ENCODE measurements at places on chromosomes 12 and 14. TPM values are rescaled to one million over a fixed set of nuclear protein-coding genes. Genes with fewer than 3 reads are reported as not detected.

DNA sequence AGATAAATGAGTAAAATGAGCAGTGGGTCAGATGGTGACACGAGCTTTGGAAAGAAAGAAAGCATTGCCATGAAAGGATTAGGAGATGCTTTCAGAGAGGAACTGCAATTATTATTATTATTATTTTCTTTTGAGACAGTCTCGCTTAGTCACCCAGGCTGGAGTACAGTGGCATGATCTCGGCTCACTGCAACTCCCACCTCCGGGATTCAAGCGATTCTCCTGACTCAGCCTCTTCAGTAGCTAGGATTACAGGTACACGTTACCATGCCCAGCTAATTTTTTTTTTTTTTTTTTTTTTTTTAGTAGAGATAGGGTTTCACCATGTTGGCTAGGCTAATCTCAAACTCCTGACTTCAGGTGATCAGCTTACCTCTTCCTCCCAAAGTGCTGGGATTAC, 77.4 kb downstream of the ST8SIA1 start:
- no peaks in the 10 kb centered on the region for H3K4me1 ChIP-seq
- H3K36me3 ChIP-seq: no peaks in the 10 kb centered on the region
- no peak overlapping the region for H3K27ac ChIP-seq
- H3K27me3 ChIP-seq: no peaks in the 10 kb centered on the region
- DNase-seq: no peak

DNA sequence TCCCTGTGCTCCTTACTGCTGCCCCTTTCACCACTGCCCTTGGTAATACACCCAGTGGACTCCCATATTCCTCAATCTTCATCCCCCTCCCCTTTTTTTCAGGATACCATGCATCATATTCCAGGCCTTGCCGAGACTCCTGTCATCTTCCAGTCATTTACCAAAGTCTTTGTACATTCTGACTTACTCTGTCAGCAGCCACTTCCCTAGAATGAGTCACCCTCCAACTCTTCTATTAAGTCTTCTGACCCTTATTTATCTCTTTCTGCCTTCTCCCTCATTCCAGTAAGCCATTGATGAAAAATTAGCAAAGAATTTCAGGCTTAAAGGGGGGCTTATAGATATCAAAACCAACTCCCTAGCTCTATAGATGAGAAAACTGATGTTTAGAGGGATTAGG, 128.0 kb downstream of the STXBP6 start:
- no peak overlapping the region for H3K4me3 ChIP-seq
- peaks cover 28% of the 10 kb centered on the region for H3K4me1 ChIP-seq
- H3K27ac ChIP-seq: no peak overlapping the region
- no peak for DNase-seq

DNA sequence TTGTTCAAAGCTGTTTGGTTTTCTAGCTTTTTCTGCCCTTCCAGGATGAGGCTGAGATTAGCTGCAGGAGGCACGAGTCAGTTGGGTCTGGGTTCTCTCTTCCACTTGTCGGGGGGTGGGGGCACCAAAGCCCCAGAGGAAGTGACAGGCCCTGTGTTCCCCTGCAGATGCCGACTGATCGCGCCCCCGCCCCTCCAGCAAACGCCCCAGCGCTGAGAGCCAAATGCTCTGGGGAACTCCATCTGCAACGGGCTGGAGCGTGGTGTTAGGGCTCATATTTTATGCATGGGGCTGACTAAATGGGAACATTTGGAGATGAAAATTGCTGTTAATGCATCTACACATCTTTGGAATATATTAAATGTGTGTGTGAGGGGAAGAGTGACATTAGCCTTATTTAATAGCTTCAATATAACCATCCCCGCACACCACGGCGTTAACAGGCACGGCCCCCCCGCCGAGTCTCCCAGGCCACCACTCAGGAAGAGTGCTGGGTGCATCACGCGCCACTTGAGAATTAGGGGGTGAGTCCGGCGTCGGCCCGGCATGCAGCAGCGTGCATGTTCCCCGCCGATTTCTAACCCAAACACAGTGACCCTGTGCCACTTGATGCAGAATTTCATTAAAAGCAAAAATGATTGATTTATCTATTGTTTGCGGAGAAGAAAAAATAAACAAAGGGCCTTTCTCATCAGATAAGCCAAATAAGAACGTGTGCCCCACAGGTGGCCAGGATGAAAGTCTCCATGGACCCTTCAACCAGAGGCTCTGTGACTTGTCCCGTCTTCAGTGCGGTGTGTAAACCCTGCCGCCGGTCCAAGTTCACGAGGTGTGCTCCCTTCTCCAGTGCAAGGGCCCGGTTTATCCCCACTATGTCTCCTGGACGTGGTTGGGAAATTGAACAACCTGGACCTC, 165.0 kb upstream of the RTL1 start:
- no peak for DNase-seq
- H3K27ac ChIP-seq: no peak overlapping the region
- H3K27me3 ChIP-seq: peaks cover 10% of the 10 kb centered on the region
- H3K4me1 ChIP-seq: peaks cover 14% of the 10 kb centered on the region
- peaks cover 3% of the 10 kb centered on the region for H3K36me3 ChIP-seq

DNA sequence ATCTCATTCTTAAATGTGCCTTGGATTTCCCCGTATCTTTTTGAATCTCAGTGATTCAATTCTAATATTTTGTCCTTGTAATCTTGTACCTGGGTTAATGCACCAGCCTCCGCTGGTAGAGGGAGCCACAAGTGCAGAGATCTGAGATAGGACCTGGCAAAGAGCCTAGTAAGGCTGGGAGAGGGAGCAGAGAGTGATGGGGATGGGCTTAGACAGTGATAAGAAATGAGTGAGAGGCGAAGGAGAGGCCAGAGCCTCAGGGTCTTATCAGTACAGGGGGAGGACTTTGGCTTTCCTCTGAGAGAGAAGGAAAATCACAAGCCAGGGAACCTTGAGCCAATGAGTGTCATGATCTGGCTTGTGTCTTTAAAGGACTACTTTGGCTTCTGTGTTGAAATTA, 30.5 kb upstream of the LMNTD1 start:
- no peaks in the 10 kb centered on the region for H3K36me3 ChIP-seq
- no peak overlapping the region for H3K4me3 ChIP-seq

The GPRC5D gene
- not detected for total RNA-seq

The PLXNC1 gene
- total RNA-seq: 1.1 TPM

GRCh38 chr12:107845980-107846659, 71.6 kb downstream of the ASCL4 start:
- no peak for DNase-seq
- no peaks in the 10 kb centered on the region for H3K36me3 ChIP-seq
- H3K27ac ChIP-seq: no peak overlapping the region
- H3K4me3 ChIP-seq: no peak overlapping the region
- H3K4me1 ChIP-seq: peaks cover 33% of the 10 kb centered on the region

GRCh38 chr14:99754141-99755067, 38.8 kb upstream of the EML1 start:
- no peak overlapping the region for H3K27ac ChIP-seq
- H3K4me3 ChIP-seq: no peak overlapping the region
- H3K4me1 ChIP-seq: peaks cover 32% of the 10 kb centered on the region
- H3K36me3 ChIP-seq: no peaks in the 10 kb centered on the region
- no peak for DNase-seq
- peaks cover 10% of the 10 kb centered on the region for H3K27me3 ChIP-seq

DNA sequence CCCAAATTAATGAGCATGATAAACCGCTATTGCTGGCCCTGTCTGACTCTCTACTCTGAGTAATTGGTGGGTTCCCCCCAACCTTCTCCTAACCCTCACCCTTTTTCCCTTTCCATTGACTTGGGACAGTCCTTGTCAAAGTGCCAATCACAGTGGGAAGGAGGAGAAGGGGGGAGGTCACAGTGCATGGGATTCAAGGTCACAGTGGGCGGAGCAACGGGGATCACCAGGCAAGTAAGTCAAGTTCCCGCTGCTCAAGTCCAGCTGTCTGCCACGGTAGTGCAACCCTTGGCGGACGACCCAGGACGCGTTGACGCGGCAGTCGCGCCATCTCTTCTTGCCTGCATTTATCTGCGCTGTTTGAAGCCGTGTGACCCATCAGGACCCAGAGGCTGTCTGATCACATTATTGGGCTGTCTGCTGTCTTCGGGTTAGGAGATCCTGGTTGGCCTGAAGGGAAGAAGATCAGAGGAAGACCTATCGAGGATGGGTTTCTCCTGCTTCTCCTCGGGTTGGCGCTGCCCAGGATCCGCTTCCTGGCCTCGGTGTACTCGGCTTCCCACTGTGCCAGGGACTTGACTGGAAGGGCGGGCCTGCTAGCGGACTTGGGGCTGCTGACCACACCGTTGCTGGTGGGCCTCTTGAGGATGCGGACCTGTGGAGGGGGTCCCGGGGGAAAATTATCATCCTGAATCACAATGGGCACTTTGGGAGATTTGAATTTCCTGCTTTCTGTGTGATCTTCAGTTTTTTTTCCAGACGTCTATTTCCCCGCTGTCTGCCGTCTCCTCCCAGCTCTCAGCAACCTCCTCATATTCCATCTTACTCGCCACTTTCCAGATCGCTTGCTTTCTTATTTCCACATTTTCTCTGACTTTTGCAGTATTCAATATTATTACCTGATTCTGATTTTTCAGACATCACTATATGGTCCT, 3.1 kb upstream of the MDM2 start:
- H3K4me3 ChIP-seq: no peak overlapping the region
- peaks cover 9% of the 10 kb centered on the region for H3K36me3 ChIP-seq
- H3K27me3 ChIP-seq: peaks cover 11% of the 10 kb centered on the region
- peaks cover 13% of the 10 kb centered on the region for H3K4me1 ChIP-seq

DNA sequence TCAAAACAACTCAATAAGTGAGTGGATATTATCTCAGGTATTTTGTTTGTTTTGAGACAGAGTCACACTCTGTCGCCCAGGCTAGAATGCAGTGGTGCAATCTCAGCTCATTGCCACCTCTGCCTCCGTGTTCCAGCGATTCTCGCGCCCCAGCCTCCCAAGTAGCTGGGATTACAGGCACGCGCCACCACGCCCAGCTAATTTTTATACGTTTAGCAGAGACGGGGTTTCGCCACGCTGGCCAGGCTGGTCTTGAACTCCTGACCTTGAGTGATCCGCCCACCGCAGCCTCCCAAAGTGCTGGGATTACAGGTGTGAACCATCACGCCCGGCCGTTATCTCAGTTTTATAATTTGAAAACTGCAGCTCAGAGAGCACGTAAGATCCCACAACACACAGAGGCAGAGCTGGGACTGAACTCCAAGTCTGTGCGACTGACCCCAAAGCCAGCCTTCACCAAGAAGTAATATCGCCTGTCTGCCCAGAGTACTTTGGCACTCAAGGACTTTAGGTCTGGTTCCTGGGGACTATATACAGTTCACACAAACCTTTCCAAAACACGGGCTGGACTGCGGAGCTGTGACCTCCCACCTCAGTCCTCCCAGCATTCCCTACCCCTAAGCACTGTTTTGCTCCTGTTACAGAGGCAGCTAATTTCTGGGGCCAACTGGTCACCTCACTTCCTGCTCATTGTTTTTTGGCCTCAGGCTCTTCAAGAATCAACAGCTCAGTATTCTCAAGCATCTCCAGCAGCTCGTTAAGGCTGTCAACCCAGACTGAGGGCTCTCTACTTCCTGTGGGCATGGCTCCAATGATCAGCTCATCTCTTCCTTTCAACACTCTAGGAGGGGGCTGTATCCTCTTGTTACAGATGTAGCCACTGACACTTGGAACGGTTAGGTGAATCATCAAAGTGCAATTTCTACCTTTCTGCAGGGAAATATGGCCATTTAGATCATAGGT, 22.5 kb downstream of the TESC start:
- H3K4me3 ChIP-seq: no peak overlapping the region
- H3K36me3 ChIP-seq: no peaks in the 10 kb centered on the region
- peaks cover 1% of the 10 kb centered on the region for H3K27me3 ChIP-seq
- peaks cover 9% of the 10 kb centered on the region for H3K4me1 ChIP-seq
- no peak for DNase-seq
- H3K27ac ChIP-seq: no peak overlapping the region

GRCh38 chr12:108419949-108420348, 80.8 kb upstream of the CMKLR1 start:
- H3K27ac ChIP-seq: no peak overlapping the region
- peaks cover 1% of the 10 kb centered on the region for H3K27me3 ChIP-seq
- H3K36me3 ChIP-seq: no peaks in the 10 kb centered on the region
- no peaks in the 10 kb centered on the region for H3K4me1 ChIP-seq
- H3K4me3 ChIP-seq: no peak overlapping the region

- H3K36me3 ChIP-seq: no peaks in the 10 kb centered on the region
- H3K27ac ChIP-seq: no peak overlapping the region
- H3K27me3 ChIP-seq: no peaks in the 10 kb centered on the region
- no peak overlapping the region for H3K4me3 ChIP-seq
Observed at GRCh38 chr12:116263844-116264243, 13.6 kb downstream of the MED13L start.

The TAS2R50 gene
- 1.2 TPM for total RNA-seq

GRCh38 chr12:94706250-94706661, 55.9 kb upstream of the TMCC3 start:
- peaks cover 22% of the 10 kb centered on the region for H3K4me1 ChIP-seq
- no peak for DNase-seq
- peaks cover 2% of the 10 kb centered on the region for H3K27me3 ChIP-seq
- no peak overlapping the region for H3K27ac ChIP-seq

DNA sequence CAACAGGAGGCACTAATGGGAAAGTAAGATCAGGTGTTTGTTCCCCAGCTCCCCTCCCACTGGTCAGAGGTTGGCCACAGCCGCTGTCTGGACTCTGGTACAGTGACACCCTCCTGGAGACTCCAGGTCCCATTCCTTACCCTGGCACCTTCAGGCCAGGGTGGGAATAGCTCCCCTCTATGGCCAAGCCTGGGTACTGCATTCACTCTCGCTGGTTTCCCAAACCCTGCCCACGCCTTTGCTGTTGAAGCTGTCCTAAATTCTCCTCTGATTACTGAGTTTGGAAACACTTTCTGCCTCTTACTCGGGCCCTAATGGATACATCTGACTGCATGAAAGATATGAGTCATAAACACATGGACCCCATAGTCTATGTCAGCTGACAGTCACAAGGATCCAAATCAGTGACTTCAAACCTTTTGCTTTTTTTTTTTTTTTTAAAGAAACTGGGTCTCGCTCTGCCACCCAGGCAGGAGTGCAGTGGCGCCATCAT, 17.9 kb downstream of the HRK start:
- H3K36me3 ChIP-seq: no peaks in the 10 kb centered on the region
- H3K4me1 ChIP-seq: no peaks in the 10 kb centered on the region
- H3K27ac ChIP-seq: no peak overlapping the region
- peaks cover 4% of the 10 kb centered on the region for H3K27me3 ChIP-seq
- DNase-seq: peak; percentile 55

- H3K4me3 ChIP-seq: no peak within 1 kb of the TSS
- H3K27me3 ChIP-seq: peaks cover 5% of the 10 kb centered on the region
- DNase-seq: peak; percentile 40
- H3K27ac ChIP-seq: no peak within 1 kb of the TSS
- peaks cover 15% of the 10 kb centered on the region for H3K4me1 ChIP-seq
Observed at GRCh38 chr12:57049890-57050289, at the start of gene MYO1A. Gene MYO1A (minus strand): TSS chr12:57050129. CDS start chr12:57048323, 1,806 bp downstream.

GRCh38 chr14:38120109-38120508, 87.6 kb upstream of the SSTR1 start:
- H3K27me3 ChIP-seq: no peaks in the 10 kb centered on the region
- peaks cover 9% of the 10 kb centered on the region for H3K4me1 ChIP-seq
- DNase-seq: no peak
- peaks cover 3% of the 10 kb centered on the region for H3K36me3 ChIP-seq

The GPD1 gene
- total RNA-seq: not detected

The PHETA1 gene
- 14.8 TPM for total RNA-seq

Data from endothelial cell (in vitro differentiated cells).